Muscle of arm (tissue), 14 donors: ENCODE measurements at places on chromosomes 1 and 21.

- peak; percentile 18 for DNase-seq
These were observed 106.0 kb upstream of the GNG12 start for GRCh38 chr1:67939186-67939743.

- no peak for DNase-seq
These were observed 43.0 kb downstream of the GNG12 start for GRCh38 chr1:67790201-67790692.

GRCh38 chr1:231020816-231021215, 19.2 kb downstream of the FAM89A start:
- DNase-seq, result no peak

DNA sequence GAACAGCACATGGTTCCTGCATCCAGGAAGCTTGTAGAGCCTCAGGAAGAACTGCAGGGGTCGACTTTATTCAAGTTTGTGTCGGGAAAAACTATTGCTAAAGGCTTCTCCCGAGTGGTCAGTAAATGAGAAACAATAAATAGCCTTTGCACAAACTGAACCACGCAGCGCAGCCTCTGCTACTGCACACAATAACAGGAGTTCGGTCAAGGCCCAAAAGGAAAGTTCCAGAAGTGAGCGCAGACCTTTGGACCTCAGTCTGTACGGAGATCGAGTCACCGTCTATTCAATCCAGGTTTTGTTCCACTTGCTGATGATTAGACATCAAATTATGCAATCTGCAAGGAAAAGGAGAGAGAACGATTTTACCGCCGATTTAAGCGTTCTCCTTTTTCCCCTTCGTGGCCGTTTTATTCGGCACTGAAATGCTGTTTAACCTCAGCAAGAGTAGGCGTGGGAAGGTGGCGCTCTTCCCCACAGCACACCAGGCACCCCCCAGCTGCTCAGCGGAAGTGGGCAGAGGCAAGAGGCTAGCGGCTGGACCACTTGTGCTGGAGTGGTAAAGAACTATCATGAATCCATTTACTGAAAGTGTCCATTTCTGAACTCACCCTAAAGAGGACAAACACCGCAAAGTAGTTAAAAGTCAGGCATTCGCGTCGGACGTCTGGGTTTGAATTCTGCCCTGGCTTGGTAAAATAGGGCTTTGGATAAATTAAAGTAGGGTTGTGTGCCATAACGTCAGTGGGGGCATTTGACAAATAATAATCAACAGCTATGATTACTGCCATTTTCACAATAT, 6.1 kb upstream of the LHX8 start:
- DNase-seq, result no peak

DNA sequence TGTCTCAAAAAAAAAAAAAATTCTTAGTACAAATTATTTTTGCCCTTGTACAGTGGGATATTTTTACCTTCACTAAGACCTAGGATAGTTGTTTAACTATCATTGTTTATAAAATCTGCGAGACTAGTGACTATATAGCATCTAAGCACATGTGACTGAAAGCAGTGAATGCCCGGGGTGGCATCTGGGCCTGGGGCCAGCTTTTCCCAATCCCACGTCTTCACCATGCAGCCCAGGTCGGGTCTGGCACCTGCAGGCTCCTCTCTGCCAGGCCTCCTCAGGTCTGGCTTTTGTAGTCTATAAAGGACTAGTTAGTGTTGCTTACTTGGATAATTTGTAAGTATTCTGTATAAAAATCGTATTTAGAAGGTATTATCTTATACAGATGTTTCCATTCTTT, 40.8 kb downstream of the CBS start:
- DNase-seq, result no peak

DNA sequence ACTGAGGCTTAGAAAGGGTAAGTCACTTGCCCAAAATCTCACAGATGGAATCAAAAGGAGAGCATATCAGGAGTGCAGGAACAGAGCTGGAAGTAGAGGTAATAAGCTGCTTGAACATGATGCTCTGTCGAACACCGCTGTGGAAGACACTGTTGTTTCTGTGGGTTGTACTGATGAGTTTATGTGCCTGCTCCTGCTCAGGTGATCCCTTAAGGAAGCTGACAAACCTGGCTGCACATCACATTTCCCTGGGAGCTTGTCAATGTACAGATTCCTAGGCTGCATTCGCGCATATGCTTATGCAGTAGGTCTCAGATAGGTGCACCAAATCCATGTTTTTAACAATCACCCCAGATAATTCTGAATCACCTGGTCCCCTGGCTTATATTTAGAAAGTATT, 79.7 kb downstream of the ZNF326 start:
- DNase-seq, result no peak

- DNase-seq, result peak; percentile 25
These were observed 61.8 kb upstream of the DISP3 start for GRCh38 chr1:11417162-11417561.

DNA sequence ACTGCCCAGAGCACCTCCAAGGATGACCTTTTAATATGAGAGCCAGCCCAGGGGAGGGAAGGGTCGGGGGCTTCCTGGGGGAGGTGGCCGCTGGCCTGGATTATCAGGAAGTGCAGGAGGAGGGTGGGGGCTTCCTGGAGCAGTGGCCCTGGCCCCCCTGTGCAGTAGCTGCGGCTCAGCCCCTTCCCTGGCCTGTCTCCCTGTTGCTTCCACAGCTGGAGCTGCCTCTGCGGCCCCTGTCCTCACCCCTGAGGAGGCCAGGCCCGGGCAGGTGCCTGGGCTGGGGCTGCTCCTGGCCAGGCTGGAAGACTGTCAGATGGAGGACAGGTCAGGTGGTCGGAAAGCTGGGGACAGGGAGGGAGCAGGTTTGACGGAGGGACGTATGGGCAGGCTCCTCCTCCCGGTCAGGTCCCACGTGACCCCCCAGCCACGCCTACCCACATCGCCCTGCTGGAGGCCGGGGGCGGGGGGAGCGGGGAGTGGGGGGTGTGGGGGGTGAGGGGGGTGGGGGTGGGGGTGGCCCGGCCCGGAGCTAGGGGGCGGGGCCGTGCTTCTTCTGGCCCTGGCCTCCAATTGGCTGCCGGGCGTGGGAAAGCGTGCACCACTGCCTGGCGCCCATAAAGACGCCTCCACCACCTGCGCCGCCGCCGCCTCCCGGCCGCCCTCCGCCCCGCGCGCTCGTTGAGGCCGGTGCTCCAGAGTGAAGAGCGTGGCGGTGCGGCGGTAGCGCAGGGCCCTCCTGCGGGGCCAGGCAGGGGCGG, 10.2 kb upstream of the TNFRSF14 start:
- peak; percentile 57 for DNase-seq

GRCh38 chr1:225484657-225485214, 56.9 kb upstream of the LBR start:
- DNase-seq, result no peak

DNA sequence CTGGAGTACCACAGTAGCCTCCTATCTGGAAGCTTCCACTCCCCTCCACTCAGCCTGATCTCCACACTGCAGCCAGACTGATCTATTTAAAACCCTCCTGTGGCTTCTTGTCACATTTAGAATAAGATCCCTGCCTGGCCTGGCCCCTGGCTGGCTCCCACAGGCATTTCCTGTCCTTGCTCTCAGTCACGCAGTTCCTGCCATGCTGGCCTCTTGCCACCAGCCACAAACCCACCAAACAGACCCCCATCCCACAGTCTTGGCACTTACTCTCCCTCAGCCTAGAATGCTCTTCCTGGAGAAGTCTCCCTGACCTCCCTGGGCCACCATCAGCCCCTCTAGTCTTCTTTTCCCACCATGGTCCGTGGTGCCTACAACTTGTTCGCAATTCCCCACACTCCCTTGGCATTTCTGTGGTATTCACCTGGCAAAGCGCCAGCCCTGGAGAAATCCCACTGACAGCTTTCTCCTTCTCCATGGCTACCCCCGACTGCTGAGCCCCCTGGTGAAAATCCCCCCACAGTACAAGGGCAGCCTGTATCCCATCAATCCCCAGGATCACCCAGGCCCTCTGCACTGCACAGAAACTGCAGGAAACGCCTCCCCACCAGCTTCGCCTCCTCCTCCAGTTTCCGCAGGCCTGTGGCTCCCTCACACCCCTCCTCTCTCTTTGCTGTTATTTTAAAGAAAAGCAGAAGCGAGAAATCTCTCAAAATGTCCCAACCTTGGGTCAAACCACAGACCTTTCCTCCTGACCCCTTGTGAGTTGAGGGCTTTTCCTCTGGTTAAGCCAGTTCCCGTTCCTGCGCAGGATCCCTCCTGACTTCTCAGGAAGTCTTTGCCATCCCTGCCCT, 94.5 kb downstream of the SYT2 start:
- DNase-seq, result no peak

DNA sequence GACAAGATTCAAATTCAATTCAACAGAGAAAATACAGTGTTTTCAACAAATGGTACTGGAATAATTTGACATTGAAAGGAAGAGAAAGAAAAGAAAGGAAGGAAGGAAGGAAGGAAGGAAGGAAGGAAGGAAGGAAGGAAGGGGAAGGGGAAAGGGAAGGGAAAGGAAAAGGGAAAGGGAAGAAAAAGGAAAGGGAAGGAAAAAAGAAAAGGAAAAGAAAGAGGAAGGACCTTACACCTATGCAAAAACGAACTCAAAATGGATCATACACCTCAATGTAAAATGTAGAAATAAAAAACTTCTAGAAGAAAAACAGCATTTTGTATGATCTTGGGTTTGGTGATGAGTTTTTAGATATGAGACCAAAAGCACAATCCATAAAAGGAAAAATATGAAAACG, 19.9 kb upstream of the NMNAT2 start:
- DNase-seq, result no peak

DNA sequence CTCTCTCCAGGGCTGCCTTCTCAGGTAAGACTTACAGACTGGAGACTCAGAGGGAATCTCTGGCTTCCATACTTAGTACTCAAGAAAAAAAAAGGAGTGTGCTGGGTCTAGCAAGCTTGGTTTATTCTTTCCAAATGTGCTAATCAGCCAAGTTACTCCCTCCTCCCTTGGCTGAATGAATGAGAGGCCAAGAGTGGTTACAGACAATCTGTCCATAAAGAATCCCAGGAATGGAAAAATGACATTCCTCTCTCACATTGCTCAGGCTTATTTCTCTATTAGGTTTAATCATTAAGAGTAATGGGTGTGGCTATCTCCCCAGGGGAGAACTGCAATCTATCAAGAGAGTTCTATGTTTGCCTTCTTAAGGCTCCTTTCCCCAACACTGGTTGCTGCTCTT, 547.3 kb upstream of the PLXNA2 start:
- DNase-seq, result no peak

GRCh38 chr1:242824435-242824834, 299.9 kb upstream of the PLD5 start:
- DNase-seq, result no peak

DNA sequence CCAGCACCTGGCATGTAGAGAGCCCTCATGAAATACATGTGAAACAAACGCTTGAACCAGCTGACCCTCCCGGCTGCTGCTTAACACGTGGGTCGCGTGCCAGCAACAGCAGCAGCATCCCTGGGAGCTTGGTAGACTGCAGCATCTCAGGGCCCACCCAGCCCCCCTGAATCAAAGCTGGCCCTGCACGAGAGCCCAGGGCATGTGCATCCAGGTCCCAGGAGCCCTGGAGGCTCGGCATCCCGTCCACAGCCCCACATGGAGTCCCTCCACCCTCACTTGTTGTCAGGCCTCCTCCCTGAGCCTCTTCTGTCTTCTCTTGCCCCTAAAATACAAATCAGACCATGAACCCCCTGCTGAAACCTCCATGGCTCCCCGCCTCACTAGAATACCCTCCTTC, 123.1 kb downstream of the MATN1 start:
- no peak for DNase-seq

GRCh38 chr1:27000817-27001460, 7.4 kb downstream of the TRNP1 start:
- no peak for DNase-seq

DNA sequence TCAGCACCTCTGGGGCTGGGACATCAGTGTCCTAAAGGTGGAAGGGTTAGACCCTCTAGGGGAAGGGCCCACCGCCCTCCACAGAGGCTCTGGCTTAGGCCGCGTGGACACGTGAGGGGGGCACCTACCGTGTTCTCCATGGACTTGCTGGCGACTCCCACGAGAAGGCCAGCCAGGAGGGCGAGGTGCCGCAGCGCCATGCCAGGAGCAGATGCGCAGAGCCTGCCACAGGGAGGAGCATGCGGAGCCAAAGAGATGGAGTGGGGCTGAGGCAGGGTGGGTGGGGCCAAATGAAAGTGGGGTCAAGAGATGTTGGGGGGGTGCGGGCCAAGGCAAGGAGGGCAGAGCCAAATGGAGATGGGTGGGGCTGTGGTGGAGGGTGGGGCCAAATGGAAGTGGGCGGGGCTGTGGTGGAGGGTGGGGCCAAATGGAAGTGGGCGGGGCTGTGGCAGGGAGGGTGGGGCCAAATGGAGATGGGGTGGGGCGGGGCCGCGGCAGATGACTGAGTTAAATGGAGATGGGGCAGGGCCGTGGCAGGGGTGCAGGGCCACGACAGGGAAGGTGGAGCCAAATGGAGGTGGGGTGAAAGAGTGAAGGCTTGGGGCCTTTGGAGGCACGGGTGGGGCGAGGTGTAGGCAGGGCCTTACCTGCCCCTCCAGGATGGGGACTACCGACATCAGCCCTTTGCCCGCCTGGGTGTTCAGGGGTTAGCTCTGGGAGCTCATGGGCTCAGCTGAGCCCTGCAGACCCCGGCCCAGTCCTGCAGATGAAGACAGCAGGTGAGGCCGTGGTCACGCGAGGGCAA, 17.4 kb upstream of the RNF223 start:
- DNase-seq, result no peak

GRCh38 chr1:2802421-2802961, 998 bp upstream of the TTC34 start:
- no peak for DNase-seq

DNA sequence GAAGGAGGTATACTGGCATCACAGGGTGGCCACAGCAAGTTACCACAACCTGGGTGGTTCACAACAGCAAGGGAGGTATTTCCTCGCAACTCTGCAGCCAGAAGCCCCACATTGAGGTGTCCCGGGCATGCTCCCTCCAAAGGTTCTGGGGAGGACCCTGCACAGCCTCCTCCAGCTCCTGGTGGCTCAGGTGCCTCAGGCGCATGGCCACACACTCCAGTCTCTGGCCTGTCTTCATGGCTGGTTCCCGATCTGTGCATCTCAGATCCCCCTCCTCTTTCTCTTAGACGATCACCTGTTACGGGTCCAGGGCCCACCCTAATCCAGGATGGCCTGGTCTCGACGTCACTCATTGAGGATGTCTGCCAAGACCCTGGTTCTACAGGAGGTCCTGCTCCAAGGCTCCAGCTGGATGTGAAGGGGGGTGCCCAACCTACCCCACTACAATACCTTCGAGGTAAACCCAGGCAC, 6.7 kb upstream of the ARF1 start:
- DNase-seq, result no peak
